ENCODE measurements at places on chromosomes 11 and 22.

- DNase-seq = no peak
These were observed 3.8 kb downstream of the CEP57 start for GRCh38 chr11:95794086-95794485.

DNA sequence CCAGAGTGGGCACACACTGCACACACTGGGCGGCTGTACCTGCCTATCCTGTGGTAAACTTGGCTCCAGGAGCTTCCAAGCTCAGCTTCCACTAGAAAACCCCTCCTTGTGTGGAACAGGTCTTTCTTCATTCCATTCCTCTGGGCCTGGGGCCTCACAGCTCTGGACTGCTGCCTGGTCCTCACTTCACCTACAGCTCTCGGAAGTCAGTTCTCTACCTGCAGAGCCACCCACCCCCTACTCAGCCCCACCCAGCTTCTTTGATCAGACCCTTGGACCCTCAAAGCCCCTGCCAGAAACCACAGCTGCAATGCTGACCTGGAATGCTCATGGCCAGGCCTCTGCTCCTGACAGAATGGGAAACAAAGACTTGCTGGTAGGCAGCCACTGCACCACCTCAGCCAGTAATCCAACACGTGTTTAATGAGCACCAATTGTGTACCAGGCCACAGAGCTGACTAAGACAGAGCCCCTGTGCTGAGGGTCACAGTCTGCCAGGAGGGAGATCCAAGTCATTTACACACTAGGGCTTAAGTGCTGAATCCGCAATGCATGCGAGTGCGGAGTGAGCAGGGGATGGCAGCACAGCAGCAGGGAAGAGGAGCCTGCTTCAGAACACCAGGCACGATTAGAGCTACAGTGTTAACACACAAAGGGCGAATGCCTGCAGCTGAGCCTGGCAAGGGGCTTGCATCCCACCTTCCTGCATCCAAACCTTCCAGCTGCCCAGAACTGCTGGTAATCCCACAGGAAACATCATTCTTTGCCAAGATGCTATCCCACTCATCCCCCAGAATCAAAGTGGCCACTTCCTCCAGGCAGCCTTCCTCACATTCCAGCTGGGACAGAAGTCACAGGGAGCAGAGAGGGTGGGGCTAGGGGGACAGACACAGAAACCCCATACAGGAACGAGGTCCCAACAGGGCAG is 4.6 kb downstream of the GNB1L start:
- DNase-seq = peak; percentile 53

GRCh38 chr11:65695459-65696241 is 16.4 kb upstream of the KAT5 start:
- no peak for DNase-seq

DNA sequence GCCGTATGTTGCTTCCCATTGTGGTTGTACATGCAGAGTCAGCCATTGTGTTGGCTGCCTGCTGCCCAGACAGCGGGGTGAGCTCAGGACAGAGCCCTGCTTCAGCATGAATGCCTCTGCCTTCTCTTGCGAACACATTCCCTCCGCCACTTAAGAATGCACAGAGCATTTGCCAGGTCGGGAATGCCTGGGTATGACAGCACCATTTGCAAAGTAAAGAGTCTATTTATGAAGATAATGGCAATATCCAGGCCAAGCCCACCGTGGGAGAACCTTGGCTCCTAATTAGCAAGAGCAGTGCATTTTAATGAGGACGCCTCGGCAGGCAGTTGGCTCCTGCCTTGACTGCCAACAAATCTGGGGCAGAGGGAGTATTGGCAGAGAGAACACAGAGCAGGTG is 62.5 kb upstream of the SORL1 start:
- DNase-seq = no peak

DNA sequence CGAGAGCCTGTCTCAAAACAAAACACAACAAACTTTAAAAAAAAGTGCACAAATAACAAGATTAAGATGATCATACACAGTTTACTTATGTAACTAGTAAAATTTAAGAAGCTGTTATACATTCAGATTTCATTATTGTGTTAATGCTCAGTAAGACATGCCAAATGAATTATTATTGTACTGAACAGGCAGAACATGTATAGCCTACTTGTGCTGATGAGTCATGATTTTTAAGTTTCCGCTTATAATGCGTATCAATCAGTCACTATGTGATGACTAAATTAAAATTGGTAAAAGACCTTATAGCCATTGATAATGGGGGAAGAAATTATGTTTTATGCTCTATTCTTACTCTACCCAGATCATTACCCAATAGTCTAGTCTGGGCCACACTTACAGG is 20.5 kb upstream of the EXPH5 start:
- DNase-seq = no peak

- no peak for DNase-seq
These were observed 61.1 kb downstream of the FLRT1 start for GRCh38 chr11:64096835-64097234.

DNA sequence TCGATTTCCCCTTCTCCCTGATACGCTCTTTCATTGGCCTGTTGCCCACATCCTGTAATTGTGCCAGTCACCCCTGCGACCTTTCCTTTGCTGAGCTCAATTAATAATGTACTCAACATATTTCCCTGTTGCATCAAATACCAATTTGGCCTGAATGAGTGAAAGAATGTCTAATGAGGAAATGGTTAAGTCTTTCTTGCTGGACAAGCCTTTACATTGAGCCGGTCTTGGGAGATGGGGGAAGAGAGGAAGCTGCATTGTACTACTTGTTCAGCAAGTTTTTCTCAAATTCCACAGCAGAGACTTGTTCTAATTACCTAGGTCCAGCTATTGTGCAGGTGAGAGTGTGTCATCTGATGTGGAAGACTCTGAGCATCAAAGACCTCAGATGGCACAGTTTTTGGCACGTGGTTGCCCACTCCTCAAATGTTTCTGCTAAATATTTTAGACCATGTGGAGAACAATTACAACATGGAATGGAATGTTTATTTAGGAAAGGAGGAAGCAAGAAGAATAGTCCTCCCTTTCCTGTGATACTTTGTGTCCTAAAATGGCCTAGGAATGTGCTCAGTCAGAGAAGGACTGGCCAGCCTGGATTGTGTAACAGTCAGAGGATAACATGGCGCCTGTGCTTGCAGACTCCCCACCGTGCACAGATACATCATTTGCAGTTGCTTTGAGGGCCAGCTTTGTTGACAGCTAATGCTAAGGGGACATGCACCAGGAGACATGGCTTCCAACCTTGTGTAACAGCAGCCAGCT is 129.5 kb upstream of the E2F8 start:
- no peak for DNase-seq

DNA sequence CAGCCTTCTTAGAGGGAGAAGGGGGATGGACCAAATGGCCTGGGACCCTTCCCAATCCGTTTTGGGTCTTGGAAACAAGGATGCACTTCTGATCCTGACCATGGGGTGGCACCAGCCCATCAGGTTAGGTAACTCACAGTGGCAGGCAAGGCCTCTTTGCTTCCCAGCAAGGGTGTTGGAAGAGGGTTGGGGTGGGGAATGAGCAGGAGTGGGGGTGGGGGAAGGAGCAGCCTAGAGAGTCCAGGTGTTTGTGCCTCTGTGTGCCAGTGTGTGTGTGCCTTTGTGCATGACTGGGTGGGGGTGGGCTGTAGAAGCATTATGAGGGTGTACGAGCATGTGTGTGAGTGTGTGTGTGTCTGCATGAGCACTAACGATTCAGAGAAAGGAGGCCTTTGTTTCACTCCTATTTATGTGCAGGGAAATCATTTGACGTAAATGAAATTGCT is 213.1 kb downstream of the INSC start:
- DNase-seq = no peak

GRCh38 chr11:116707746-116708145 is 65.0 kb downstream of the BUD13 start:
- no peak for DNase-seq

- DNase-seq = no peak
These were observed 19.3 kb upstream of the PEX26 start for GRCh38 chr22:18058371-18059093.

- DNase-seq = no peak
These were observed 548.3 kb downstream of the MN1 start for GRCh38 chr22:27253108-27253902.

GRCh38 chr11:66595245-66595904 is 2.4 kb downstream of the CCS start:
- DNase-seq = no peak
